CD4-positive, alpha-beta T cell treated with Interferon alpha-2 for 1 hour (primary cell): ENCODE measurements at places on chromosomes 2 and 18.

- DNase-seq = no peak
These were observed 427.8 kb upstream of the MYT1L start for GRCh38 chr2:2758793-2759367.

DNA sequence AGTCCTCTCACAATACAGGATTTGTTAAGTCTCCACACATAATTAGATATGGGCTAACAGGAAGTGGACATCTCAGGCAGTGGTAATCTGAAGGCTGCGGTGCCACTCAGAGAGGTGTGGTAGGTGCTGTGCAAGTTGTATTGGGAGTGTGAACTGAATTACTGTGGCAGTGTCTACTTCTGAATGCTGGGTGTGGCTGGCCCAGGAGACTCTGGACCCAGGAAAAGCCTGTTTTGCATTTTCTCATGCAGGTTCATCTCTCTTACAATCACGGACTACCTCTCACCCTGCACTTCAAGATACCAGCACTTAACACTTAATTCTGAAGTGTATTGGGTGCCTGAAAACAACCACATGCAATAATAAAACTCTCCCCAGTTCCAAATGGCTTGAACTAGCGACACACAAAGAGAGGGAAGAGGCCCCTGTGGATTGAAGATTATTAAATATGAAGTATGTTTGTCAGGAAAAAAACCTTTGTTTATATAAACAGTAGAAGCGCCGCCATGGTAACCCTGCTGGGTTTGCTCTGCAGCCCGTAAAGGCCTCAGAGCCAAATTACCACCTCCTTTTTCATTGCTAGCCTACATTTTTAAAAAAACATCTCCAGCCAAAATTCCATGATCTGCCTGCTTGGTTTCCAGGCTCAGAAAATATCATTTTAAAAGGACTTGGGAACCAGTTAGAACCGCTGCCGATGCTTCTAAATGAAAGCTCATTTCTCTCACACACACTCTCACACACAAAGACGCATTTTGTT, 77.5 kb downstream of the GFPT1 start:
- DNase-seq = no peak

DNA sequence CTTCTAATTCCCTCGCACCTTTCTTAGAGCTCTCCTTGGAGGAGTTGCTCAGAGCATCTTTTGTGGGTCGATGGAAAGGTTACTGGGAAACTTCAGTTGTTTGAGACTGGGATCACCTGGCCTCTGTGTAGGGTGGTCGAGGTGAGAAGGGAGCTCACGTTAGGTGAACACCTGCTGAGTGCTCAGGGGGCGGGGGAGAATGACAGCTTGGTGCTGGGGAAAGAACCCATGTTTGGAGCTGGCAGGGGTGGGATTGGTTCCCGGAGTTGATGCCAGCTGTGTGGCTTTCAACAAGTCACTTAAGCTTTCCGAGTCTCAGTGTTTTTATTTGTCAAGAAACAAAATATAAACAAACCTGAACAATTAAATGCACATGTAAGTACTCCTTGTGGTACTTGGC, 122.3 kb downstream of the GLI2 start:
- no peak for DNase-seq

DNA sequence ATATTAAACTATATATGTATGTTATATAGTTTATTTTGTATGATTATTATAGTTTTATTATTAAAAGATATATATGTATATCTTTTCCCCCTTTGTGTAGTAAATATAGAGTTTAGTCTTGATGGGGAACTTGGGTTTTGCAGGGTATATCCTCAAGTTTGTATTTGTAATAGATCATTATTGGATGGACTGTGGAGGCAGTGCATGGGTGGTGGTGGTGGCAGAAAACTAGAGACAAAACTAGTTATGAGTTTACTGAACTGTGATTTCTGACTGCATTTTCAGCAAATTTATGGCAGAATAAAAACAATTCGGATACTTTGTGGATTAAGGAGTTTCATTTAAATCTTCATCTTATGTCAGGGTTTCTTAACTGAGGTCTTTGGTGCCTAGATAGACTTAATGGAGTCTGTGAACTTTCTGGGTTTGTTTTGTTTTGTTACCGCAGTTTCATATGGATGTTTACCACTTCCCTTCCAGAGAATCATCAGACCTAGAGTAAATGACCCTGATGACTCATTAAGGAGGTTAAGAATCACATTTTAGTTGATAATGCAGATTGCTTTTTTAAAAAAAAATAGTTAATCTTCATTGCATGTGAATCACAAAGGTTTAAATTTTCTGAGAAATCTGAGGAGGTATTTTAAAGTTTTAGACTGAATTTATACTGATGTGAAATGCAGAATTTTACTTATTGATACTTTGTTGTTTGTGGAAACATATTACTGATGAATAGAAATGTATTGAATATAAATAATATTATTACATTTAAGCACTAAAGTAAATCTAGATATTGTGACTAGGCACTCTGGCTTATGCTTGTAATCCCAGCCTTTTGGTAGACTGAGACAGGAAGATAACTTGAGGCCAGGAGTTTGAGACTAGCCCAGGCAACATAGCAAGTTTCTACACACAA, 14.5 kb downstream of the EPC2 start:
- DNase-seq = no peak

DNA sequence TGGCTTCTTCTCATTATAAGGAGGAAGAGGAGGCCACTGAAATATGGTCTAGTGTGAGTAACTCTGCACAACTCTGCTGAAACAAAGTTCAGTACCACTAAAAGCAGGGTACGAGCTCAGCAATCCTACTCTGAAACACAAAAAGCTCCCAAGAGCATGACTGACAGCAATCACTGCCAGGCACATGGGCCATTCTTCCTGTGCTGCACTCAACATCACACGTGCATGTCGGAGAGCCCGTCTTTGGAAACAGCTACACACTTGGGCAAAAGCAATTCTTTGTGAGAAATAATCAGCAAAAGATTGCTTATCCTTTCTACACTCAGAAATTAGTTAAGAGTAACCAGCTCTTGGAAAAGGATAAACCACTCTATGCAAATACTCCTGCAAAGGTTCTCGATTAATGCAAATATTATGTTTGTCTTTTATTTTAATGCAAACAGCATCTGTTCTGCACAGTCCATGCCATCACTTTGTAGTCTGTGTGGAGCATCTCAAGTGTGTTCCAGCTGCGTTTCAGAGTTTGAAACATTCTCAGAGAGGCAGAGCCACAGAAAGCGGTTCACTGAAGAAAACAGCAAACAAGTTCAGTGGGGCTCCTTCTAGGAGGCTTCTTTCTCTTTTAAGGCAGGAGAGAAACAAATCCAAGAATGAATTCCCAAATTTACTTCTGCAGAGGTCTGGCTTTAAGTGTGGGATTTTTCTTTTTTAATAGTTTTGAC, 145.0 kb downstream of the HDAC4 start:
- DNase-seq = no peak

GRCh38 chr2:142236181-142236580, 105.4 kb upstream of the LRP1B start:
- no peak for DNase-seq

- no peak for DNase-seq
These were observed 791.5 kb downstream of the BCL11A start for GRCh38 chr2:59761966-59762365.

- peak; percentile 76 for DNase-seq
These were observed 27.2 kb downstream of the EIF2AK3 start for GRCh38 chr2:88600038-88600465.

GRCh38 chr18:321865-322467, 54.1 kb upstream of the THOC1 start:
- DNase-seq = no peak

GRCh38 chr2:20362701-20363435, 12.2 kb upstream of the PUM2 start:
- no peak for DNase-seq

DNA sequence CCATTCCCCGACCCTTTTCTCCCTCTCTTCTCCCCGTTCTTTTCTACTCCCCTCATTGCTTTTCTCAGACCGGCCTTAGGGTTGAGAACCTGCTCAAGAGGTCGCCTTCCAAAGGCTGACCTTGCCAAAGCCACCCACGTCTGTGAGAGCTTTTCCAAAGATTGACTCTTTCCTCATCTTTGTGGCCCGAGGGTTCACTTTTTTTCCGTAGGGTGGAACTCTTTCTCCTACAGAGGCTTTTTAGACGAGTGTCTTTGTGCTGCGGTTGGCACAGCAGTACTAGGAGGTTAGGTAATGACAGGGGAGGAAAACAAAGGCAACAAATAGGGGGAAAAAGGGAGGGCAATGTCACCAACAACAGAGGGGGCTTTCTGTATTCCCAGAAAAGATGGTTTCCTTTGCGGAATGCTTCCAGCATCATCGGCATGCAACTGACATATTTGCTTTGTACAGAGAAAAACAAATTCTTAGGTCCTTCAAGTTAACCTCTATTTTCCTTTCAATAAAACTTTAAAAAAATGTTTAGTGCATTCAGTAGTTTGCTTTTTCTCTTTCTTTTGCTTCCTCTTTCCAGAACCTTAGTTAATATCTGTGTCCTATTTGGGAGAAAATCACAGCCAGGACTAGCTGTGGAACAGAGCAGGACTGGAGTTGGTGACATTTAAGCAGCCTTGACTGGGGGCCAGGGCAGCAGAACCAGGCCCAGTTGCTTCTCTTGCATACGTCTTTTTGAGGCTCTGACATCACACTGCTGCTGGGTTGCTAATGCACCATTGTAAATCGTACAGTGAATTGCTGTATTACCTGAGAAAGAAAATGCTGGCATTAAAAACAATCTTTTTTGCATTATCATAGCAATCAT, 188.1 kb upstream of the FANCL start:
- no peak for DNase-seq

GRCh38 chr2:239601201-239601851, 200.5 kb upstream of the HDAC4 start:
- DNase-seq = no peak

DNA sequence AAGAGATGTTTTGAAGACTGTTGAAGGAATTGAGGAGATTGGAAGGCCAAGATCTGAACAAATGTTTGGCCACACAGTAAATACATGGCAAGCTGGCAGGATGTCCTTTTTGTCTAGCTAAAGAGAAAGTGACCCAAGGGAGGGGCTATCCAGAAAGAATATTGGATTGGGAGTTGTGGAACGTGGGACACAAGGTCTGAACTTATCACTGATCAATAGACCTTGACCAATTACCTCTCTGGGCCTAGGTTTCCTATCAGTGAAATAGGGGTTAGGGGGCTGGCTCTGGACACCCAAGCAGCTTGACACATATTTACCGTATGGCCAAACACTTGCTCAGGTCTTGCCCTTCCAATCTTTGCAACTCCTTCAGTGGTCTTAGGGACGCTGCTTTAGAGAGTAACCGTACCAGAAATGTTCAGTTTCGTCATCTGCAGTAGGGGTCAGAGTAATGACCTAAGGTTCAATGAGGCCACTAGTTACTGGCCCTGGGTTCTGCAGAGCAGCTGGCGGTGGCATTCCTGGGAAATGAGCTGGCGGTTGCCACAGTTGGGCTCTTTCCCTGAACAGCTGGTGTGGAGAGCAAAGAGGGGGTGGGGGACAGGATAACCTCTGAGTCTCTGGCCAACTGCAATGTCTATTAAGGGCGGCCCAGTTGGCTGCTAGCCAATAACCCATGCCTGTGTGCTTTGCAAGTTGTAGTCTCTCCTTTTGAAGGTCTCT, 70.1 kb upstream of the STPG4 start:
- DNase-seq = no peak

DNA sequence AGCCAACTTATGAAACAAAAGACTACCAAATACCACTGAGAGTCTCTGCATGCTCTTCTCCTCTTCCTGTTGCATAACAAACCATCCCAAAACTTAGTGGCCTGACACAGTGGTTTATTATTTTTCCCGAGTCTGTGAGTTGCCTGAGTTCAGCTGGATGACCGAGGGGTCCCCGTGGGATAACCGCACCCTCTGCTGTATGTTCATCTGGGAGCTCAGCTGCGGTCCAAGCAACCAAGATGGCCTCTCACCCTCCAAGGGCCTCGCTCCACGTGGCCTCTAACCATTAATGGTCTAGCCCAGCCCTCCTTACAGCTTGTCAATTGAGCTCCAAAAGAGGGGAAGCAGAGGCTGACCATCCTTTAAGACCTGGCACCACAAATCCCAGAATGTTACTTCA, 17.1 kb downstream of the ITM2C start:
- DNase-seq = no peak

DNA sequence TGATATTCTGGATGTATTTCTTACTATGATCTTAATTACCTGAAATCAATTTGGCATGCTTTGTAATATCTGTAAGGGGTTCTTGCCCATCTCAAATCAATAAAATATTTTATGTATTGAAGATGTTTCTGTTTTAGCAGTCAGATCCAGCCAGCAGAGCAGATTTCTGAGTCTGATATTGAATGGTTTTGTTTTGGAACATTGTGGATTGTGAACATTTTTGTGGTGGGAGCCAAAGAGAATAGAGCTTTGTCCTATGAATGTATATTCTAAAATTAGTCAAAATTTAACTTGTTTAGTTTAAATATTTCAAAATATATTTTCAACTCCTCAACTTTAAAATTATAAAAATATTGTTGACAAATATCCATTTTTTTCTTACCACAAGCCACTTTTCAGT, 197.0 kb downstream of the UBE2E3 start:
- no peak for DNase-seq

GRCh38 chr18:77461062-77461688, 211.5 kb downstream of the GALR1 start:
- DNase-seq = no peak

GRCh38 chr2:27049422-27050280, 1.8 kb upstream of the AGBL5 start:
- DNase-seq = peak; percentile 71

GRCh38 chr18:22977847-22978701, 44.9 kb downstream of the RBBP8 start:
- DNase-seq = peak; percentile 24

- no peak for DNase-seq
These were observed 371.9 kb downstream of the IRS1 start for GRCh38 chr2:226427538-226428307.

DNA sequence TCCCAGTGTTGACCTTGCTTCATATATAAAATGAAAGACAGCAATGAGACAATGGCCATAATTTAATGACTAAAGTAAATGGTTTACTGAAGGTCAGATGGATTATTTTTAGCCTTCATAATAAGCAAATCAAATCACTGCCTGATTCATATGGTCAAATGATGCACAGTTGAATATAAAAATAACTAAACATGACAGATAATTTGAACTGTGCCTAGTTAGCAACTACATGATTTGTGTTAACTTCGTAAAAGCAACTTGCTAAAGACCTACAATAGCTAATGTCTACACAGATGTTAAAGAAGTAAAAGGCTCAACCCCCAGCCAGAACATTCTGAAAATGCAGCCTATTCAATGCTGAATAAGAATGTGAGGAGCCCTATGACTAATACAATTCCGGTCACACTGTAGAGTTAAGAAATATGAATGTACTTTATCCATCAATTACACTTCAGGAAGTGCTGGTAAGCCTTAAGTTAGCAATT, 590.8 kb upstream of the CDH2 start:
- DNase-seq = no peak
